ENCODE measurements at places on chromosomes 7 and 10.

DNA sequence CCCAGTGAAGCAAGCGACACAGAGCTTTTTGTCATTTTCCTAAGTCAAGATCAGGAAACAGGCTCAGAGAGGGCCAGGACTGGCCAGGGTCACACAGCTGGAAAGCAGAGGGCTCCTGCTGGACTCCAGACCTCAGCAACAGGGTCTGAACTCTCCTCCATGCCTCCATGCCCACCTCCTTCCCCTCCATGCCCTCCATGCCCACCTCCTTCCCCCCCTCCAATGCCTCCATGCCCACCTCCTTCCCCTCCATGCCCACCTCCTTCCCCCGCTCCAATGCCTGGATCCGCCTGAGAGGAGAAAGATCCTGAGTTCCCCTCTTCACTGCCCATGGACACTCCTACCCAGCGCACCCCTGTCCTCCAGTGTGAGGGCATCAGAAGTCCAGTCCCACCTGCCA lies 51.3 kb downstream of the OAT start:
- DNase-seq: no peak

DNA sequence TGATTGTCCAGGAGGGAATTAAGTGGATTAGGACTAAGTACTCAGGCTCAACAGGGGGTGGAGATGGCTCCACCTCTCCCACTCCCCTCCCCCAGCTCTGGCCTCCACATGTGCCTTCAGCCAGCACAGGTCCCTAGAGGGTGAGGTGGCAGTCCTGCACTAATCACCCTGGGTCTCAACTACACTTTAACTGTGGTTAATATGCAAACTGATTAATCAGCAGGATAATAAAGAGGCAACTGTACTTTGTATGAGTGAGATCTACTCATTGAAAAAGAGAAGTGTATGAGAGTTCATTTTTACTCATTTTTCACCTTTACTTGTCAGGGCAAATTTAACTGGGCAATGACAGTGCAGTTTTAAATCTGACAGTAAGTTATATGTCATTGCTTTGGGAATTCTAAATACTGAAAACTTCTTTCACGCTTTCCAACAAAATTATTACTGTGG lies 223.8 kb upstream of the CCDC6 start:
- DNase-seq: no peak

GRCh38 chr7:36084485-36085091 lies 68.5 kb upstream of the EEPD1 start:
- DNase-seq: no peak

DNA sequence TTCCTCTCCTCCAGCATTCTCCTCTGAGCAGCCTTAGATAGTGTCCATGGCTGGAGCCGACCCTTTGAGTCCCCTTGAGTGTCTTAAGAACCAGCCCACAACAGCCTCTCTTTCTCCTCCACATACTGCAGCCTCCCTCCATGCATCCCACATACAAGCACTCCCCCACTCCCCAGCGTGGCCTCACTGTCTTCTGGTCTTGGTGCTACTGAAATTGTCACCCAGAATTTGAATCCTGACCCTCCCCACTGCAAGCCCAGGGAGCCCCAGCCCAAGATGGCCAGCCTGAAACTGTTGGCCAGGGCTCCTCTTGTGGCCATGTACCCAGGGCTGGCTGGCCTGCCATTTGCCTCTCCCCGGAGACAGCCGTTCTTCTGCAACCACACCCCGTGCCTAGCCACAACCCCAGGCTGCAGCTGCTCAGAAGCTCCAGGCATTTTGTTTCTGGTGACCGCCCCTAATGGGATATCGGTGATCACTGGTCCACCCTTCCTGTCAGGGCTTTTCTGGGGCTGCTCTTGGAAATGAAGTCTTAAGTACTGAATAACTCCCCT lies 18.8 kb upstream of the SH2D4B start:
- DNase-seq: peak; percentile 2

GRCh38 chr10:100895346-100895745 lies 17.4 kb upstream of the SLF2 start:
- no peak for DNase-seq

DNA sequence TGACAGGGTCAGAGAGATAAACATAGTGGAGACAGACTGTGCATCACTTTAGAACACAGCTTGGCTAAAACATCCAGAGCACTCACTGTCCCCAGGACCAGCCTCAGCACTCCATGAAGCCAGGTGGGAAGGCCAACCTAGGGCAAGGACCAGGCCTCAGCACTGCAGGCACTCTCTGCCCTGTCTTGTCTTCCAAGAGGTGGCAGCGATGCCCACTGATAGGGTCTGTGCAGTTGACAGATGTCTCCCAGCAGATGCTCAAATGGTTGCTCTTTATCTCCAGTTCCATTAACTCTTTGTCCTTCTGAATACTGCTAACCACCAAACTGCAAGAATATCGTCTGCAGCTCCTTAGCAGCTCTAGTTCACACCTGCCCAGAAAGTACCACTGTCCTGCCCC lies 9.1 kb downstream of the DDX56 start:
- DNase-seq: no peak

DNA sequence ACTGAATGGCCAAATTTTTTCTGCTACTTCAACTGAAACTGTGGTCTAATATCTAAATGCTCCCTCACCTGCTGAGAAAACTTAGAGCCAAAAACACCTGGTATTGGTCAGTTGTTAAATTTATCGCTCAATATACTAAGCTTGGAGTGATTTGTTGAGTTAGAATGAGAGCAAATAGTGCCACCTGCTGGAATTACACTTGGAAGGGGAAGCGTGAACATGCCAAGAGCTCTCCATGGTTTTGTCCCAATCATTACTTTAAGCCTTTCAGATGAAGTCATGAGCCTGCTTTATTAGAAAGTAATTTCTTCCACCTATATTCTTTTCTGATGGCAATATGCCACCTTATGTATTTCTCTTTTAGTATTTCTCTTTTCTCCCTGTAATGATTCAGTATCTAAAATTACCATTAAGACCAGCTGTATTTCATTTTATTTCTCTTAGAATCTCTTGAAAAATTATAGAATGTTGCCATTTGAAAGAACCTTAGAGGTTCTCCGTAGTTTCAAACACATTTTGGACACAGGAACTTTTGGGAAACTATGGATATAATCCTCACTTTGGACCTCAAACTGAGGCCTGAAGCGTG lies 447.8 kb upstream of the C7orf33 start:
- DNase-seq: peak; percentile 20

- no peak for DNase-seq
Measured at GRCh38 chr7:129462420-129462819, 28.2 kb downstream of the STRIP2 start.

GRCh38 chr7:129161524-129162225 lies 17.2 kb downstream of the TSPAN33 start:
- no peak for DNase-seq

DNA sequence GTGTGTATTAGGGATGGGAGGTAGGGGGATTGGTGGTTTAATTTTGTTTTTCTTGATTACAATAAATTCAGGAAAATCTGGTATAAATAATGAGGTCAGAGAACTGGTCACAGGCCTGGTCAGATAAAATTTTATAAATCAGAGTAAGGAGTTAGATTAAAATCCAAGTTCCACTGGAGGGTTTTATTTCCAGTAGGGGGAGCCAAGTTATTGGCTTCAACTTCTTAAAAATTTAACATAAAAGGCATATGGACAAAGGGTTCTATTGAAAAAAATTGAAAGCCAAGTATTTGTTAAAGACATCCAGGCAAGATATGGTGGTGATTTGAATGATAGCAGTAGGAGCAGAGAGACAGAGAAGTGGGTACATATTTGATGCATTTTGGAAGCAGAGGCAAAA lies 763.3 kb downstream of the SORCS1 start:
- DNase-seq: no peak

- no peak for DNase-seq
Measured at GRCh38 chr10:43694526-43694925, 45.8 kb upstream of the ZNF32 start.

- no peak for DNase-seq
Measured at GRCh38 chr10:20853276-20853675, 43.8 kb downstream of the NEBL start.

DNA sequence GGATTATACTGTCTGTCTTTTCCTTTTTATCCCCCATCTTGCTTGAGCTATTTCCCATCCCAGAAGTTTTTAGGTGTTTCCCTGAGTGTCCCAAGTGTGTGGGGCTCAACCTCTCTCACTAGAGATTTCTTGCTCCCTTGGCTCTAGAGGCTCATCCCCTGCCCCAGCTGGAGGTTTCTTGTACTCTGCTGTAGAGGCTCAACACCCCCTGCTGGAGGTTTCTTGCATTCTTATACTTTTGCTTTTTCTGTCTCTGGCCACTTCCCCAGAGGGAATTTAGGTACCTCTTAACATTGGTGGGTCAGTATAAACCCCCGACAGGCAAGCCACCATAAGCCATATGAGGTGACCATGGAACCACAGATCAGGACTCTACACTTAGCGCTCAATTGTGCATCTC lies 114.2 kb upstream of the FAM3C start:
- DNase-seq: peak; percentile 13

GRCh38 chr7:4753598-4754432 lies 21.6 kb upstream of the AP5Z1 start:
- peak; percentile 94 for DNase-seq

GRCh38 chr7:140294454-140294853 lies 103.9 kb downstream of the SLC37A3 start:
- no peak for DNase-seq
